ENCODE measurements at places on chromosomes 11 and 22.

- no peak for DNase-seq
These were observed 35.8 kb downstream of the MTNR1B start for GRCh38 chr11:93005239-93005638.

DNA sequence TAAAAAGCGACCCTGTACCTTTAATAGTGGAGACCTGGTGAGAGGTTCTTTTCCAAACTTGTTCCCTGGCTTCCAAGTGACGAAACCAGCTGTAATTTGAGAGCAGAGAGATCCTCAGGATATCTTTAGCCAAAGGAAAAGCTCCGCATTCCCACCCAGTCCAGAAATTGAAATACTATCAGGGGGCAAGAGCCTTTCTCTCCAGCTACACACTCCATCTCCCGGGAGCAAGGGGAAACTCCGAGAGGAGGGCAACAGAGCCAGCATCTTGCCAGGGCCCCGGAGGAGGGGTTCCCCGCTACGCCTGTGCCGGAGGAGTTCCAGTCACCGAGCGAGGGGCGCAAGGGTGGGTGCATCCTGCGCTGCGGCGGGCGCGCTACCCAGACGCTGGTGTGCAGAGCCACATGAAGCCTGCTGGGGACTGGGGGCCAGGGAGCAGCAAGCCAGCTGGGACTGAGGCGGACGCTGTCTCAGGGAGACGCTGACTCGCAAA, at the start of gene FIBIN:
Gene FIBIN (plus strand): TSS at position 148 of the 493 bp plus-strand sequence. CDS start 415 bp downstream, outside the sequence.
- peak; percentile 81 for DNase-seq

DNA sequence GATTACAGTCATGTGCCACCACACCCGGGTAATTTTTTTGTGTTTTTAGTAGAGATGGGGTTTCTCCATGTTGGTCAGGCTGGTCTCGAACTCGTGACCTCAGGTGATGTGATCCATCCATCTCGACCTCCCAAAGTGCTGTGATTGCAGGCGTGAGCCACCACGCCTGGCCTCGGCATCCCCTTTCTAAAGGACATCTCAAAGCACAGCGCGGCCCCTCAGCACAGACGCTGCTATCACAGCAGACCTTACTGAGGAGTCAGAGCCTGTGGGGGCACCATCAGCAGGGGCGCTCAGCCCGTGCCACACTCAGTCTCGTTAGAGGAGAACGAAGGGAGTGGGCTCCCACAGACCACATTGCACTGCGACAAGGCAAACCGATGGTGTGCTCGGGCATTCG, 19.4 kb downstream of the CELSR1 start:
- no peak for DNase-seq

- peak; percentile 98 for DNase-seq
These were observed 22.8 kb downstream of the MYH9 start for GRCh38 chr22:36365020-36365411.

DNA sequence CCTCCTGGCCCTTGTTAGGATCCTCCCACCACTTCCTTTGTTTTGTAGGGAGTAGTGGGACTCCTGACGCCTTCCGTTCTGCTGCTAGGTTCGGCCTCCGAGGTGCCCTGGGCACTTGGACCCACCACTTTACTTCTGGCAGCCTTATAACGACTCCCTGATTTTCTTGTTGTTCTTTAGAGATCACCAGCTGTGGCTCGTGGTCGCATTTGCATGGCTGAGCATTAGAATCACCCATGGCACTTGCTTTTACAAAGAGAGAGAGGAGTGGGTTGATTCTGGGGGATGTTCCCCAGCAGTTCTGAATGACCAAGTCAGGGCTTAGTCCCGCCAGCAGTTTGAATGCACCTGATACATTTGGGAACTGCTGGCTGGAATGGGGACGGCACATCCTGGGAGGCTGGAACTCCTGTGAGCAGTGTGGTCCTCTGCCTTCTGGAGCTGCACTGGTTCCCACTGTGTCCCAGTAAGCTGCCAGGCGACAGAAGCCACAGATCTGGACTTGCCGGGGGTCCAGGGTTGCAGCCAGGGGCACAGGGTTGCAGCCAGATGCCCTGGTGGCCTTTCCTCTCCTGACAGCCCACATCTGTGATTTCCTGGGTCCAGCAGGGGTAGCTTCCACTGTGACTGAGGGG, 4.1 kb downstream of the TUB start:
- DNase-seq, result no peak

GRCh38 chr11:125257751-125258150, 93.2 kb downstream of the PKNOX2 start:
- DNase-seq, result no peak

DNA sequence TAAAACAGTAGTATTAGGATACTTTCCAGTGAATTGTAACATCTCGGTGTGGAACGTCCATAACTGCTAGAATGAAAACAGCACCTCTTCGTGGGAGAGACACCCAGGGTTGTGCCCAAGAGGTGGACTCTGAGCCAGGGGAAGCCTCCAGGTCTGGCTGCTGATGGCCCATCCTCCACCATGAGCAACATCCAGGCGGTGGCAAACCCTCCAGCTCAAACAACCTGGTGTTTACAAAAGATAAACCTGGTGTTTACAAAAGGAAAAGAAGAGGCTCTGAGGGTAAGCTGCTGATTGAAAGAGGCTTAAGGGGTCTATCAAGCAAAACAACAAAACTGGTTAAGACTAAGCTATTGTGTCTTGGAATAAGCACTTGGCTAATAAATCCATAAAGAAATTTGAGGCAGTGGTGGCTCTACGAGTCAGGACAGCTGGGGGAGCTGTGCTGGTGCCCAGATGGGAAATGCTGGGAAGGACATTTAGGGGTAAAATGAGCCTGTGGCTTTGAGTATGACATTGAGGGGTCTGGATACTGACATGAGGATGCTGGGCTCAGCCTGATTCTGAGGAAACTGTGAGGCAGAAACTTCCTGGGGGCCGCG, 909.0 kb downstream of the BRD1 start:
- DNase-seq, result no peak

DNA sequence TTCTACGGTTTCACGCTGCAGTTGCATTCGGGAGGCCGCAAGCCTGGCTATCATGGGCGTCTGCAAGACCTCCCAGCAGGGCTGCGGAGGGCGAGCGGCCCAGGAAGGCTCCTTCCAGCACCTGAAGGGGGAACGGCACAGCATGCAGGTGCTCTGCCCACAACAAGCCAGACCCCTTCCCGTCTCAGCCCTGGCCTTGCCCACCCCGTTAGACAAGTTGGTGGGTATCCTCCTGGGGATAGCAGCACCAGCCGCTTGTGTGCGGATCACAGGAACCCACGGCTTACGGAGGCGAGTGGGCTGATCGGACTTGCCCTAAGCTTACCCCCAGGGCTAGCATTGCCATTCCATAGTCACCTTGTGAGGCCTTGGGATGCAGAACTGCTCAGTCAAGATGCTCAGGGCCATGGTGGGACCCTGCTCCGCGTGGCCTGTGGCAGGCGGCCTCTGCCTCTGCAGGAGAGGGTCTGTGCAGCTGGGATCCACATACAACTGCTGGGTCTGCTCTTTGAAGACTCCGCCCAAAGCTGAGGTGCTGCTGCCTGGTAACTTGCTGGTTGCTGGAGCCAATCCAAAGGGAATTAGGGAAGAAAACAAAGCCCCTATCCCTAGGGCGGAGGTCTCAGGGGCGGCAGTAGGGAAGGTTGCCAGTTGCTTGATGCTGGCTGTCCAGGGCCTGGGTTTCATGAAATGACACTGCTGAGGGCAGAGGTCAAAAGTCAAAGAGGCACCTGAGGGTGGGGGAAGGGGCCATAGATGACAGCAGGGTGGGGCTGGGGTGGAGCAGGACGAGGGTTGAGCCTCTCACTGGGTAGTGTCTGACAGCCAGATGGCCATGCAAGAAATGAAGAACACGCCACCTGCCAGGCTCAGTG, 1.4 kb upstream of the OSBPL5 start:
- DNase-seq, result no peak

All from fibroblast of skin of right biceps (primary cell).